Hematopoietic multipotent progenitor cell treated with erythropoietin and hydrocortisone succinate and interleukin-3 and kit ligand, for 17 days (in vitro differentiated cells): ENCODE measurements at places on chromosomes 5 and 9.

GRCh38 chr5:16690243-16690852 is 73.6 kb upstream of the RETREG1 start:
- no peak for DNase-seq

DNA sequence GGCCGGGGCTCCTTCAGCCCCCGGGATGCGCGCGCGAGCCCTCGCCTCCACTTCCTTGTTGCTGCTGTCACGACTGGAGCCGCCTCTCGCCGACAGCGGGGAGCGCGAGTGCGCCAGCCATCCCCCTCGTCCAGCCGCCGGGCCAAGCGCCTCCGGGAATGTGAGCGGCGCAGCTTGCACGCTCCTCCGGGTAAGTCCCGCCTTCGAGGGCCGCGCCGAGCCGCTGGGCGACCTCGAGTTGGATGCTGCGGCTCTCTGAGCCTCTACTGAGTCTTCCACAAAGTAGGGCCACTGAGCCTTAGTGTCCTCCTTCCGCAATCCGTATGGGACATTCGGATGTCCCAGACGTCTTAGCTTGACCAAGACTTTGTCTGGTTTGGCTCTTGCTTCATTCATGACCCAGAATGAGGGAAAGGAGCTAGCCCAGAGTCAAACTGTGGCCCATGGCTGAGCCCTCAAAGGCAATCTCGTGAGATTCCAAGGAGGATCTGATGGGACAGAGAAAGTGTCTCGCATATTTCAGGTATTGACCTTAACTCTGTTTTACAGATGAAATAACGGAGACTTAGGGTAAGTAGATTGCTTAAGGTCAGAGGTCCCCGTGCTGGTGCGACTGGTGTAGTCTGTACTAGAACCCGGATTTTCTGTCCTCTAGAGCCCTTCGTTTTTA is 586 bp downstream of the HMGXB3 start:
- peak; percentile 51 for DNase-seq

DNA sequence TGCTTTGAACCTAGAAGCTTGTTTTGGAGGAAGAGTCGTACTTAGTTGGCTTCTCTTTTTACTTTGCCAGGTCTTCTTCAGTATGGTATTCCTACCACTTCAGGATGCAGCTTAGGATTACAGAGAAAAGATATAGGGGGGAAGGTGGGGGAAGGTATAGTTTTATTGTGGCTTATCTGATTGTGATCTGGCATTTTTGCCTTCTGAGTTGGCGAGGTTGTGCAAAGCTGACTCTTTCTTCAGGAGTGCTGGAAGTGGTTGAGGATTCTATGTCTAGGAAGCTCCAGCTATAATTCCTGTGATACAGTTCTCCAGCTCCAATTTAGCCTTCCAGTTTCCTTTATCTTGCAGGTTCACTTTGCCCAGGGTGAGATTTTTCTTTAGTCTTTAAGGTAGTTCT is 7.0 kb downstream of the CDC42SE2 start:
- DNase-seq = no peak

GRCh38 chr9:92275541-92275940 is 18.0 kb downstream of the IARS1 start:
- no peak for DNase-seq

DNA sequence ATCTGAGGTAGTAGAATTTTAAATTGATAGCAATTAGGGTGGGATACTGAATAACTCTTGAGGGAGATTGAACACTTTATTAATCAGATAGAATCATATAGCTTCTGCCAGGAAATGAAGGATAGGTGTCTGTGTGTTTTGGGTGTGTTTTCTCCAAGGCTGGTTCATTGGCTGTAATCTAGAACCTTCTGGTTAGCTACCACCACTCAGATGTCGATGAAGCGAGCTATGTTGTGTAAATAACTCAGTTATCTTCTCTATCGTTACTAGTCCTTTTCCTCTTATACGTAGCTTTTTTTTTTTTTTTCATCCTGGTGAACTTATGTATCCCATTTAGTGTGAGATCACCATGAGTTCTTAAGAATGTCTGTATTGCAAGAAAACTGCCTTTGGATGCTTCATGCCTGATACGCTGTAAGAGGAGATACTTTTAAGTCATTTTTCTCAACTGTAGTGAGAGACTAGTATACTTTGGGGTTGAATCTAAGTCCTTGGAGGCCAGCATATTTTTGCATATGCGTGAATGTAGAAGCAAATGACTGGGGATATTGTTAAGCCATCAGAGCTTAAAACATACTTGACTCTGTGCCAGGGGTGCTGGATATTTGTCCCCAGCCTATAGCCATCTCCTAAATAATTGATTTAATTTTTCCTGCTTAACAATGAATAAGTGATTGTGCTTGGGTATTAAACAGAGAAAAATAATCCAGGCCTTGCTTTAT is 2.1 kb downstream of the TNFAIP8 start:
- DNase-seq = no peak

GRCh38 chr5:37182667-37183066 is 66.5 kb downstream of the CPLANE1 start:
- DNase-seq = no peak

DNA sequence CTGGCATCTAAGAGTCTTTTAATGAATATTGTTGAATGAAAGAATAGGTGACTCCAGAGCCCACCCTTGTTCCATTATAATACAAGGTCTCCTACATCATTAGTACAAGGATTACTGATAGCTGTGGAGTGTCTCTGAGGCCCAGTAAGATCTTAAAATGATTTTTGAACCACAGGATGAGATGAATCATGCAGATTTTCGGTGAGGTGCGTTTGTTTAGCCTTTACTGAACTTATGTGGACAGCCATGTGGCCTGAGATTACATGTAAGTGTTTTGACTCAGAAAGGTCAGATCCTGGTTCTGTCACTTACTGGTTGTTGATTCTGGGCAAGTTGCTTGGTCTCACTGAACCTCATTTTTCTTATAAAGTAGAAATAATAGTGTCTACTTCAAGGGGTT is 21.6 kb downstream of the NFX1 start:
- DNase-seq = no peak

DNA sequence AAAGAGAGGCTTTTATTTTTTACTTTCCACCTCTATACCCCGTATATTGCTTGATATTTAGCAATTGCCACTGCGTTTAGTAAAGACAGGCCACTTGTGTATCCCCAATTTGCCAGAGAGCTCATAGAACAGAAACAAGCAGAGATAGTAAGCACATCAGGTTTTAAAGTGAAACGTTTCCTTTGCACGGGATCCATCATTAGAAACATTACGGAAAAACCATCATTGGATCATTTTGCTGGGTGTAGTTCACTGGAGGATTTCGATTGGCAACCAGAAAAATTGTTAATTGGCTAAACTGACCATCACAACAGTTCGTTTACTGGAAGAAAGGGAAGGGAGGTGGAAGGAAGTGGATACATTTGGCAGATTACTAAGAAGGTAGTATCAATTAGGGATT is 149.4 kb upstream of the STK32A start:
- no peak for DNase-seq

GRCh38 chr5:169149317-169149716 is 151.6 kb downstream of the SLIT3 start:
- DNase-seq = no peak

DNA sequence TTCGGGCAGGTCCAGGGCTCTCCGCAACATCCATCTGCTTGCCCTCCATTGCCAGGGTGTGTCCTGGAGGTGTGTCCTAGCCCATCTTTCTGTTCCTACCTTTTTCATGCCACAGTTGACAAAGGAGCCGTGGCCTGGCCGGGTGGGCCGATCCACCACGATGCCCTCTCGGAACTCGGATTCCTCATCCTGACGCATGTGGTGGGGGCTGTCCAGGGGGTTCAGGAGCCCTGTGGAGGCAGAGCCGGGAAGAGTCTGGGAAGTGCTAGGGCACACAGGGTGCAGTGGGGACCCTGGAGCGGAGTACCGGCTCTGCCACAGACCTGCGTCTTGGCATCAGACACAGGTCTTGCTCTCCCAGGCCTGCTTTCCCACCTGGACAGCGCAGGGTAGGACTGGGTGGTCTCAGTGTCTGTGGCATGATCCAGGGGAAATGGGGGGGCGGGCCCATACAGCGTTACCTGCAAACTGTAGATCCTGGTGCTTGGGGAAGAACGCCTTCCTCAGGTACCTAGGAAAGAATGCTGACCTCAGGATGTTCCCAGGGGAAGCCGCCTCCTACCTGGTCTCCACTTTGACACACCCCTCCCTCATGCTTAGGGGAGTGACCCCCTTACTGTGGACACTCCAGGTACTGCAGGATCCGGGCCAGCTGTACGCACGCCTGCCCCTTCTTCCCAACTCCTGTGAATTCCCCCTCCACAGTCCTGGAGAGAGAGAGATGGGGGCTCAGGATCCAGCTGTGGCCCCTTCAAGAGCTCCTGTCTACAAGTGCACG is 3.5 kb downstream of the SPOUT1 start:
- DNase-seq = no peak

DNA sequence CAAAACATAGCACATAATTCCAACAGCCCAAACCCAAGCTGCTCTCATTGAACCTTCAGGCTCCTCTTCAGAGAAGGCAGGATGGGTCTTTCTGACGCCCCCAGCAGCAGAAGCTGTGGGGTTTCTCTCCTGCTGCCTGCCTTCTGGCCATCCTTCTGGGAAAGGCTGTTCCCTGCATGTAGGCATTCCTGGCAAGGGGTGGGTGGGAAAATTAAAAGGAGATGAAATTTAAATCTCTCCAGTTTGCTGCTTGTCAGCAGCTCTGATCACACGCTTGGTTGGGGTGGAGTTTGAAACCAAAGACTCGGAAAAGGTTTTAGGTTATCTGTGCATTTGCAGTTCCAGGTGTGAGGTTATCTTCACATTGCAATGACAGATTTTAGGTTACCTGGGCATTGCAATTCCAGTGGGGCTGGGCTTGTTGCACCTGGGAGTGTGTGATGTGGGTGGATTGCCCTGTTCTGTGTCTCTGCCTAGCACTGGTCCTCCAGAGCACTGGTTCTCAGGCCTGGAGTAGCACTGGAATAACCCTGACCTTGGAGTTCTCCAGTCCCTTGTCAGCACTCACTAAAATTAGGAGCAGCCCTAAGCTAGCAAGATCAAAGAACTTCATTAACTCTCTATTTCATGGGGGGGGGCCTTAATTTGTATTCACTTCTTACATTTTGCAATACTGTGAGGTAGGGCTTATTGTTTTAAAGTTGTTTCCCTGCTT is 109.7 kb downstream of the PDZD2 start:
- no peak for DNase-seq

- no peak for DNase-seq
These were observed 120.5 kb downstream of the SNX18 start for GRCh38 chr5:54638106-54638505.
